CD4-positive, alpha-beta T cell treated with Interleukin-17A for 1 hour (primary cell): ENCODE measurements at places on chromosomes 2 and 18.

DNA sequence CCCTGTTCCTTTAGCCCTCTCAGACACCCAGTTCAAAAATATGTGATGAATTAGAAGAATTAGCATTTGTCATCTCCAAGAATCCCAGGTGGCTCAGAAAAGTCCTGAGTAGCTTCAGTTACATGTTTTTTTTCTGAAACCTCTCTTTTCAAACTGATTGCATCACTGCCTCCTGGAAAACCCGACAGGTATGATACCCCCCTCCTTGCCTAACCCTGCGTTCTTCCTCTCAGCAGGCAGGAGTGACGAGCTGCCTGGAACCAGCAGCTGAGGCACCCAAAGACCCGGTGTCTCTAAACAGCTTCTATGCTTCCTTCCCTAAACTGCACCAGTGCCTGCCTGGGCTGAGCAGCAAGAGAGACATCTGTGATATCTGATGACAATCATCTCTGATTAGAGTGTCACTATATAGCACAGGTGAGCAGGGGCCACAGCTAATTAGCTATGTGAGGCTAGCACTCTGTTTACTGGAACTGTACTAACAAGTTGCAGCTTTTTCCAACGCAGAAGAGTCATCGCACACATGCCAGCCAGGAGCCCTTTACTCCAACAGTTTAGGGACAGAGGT is 376.4 kb upstream of the ATP5MC3 start:
- no peak for DNase-seq

DNA sequence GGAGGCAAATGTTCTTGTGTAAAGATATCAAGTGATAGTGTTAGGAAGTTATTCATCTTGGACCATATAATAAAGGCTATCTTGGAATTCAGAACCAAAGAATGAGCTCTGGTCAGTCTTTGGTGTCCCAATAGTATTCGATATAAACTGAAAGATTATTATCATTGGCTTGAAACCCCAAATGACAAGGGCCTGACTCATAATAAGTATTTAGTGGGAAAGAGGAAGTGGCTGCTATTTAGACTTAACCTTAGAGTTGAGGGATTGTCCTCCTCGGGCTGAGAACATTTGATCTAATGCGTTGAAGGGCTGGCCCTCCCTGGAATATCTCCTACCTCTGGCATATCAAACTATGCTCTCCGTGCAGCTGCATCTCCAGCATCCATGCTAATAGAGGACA is 67.5 kb downstream of the CDH20 start:
- DNase-seq: no peak

- no peak for DNase-seq
Observed at GRCh38 chr2:86633155-86633651, 9.5 kb upstream of the RNF103 start.

- no peak for DNase-seq
Observed at GRCh38 chr2:134406311-134406710, 152.4 kb downstream of the MGAT5 start.

DNA sequence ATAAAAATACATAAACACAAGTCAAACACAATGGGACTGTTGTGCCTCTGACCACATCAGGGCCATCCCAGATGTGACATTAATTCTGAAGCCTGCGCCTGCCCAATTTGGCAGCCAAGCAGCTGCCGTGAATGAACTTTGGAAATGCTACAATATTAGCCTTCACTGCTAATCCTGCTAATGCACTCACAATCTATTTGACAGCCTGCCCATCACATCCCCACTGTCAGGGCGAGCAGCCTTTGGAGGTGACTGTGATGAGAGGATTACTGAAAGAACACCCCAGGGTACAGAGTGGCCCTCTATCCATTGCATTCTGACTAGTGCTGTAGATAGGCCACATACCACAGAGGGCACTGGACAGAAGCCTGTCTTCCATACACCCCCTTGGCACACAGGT is 21.6 kb downstream of the OSR1 start:
- DNase-seq: no peak

DNA sequence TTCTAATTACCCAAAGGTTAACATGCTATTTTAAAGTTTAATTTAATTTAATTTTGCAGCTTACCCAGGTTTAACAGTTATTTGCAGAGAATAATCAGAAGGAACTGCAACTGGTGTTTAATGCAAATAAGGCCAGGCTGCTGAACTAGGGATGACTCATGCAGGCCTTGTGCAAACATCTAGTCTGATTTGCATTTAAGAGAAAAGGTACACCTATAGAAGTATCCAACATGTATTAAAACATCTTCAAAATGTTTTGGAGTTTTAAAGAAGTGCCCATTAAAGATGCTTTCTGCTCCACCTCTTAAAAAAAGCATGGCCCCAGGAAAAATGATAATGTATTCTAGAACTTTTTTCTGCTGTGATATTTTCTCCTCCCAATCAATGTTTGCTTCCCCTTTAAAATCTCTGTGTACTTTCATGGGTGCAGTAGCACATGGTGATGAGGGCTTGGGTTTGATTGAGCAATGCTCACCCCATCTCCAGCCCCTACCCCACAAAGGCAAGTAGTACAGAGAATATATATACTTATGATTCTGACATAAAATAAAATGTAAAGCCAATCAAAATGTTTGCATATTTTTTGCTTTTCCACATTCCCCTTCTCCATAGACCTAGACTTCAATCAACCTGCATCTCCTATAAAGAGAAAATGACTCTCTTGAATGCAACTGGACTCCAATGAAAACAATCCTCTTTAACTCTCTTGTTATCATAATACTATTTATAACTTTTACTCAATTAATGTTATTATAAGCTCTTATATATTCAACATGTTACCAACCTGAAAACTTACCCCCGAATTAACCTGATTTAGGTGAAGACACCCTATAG is 54.1 kb downstream of the ATP8B1 start:
- no peak for DNase-seq

- DNase-seq: no peak
Observed at GRCh38 chr2:226399006-226399405, 400.6 kb downstream of the IRS1 start.

DNA sequence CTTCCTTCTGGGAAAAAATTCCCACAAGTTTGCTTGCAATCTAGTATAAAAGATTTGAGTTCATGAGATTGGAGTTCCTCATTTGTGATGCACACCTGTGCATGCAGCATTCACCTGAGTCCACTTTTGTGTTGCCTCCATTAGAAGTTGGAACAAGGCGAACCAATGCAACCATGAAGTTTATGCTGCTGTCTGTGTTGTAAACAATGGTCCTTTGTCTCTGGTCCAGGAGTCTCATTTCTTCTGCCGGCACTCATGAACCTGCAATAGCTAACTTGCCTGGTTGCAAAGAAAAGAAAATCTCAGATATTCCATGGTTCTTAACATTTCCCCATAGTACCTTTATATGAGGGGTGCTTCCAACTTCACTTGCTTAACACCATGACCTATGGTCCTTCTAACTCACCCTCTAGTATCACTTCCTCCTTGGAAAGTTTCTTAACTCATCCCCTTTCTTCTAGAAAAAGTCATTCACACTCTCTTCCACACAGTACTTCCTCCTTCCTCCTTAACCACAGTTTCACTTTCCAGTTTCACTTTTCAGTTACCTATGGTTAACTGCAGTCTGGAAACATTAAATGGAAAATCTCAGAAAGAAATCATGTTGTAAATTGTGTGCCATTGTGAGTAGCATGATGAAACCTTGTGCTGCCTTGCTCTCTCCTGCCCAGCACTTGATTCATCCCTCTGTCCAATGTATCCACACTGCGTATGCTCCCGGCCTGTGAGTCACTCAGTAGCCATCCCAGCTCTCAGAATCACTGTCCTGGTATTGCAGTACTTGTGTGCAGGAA is 128.8 kb upstream of the TRIB2 start:
- peak; percentile 35 for DNase-seq

DNA sequence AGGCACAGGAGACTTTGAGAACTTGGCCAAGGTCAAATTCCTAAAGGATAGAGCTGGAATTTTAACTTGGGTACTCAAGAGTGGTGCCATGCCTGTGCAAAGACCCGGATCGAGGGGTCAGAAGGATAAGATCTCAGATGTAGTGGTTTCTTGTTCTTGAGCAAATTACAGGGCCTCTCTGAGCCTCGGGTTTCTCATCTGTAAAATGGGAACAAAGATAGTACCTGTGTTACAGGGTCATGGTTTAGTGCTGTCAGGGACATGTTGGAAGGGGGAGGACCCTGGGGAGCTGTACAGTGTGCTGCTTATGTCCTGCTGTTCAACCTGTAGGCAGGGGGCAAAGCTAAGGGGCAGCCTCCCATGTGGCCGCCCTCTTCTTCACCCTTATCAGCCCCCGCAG is 173.5 kb upstream of the HAAO start:
- DNase-seq: no peak

GRCh38 chr2:145753966-145754365 is 1234.0 kb upstream of the ZEB2 start:
- no peak for DNase-seq

GRCh38 chr2:11584525-11585056 is 50.7 kb downstream of the GREB1 start:
- no peak for DNase-seq

DNA sequence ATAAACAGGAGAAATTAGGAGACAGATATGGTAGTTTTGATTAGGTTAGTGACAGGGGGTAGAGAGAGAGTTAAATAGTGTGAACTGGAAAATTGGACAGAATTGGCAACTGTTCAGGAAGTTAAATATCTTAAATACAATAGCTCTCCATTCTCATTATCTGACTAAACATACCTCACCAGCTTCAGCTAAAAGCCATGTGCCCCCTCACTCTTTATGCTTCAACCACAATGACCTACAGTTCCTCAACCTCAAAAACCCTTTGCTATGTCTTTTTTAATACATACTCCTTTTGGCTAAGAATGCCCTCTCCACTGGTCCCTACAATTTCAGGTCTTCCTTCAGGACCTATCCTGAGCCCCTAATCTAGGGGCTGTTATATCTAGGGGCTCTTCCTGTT is 740.2 kb upstream of the ZEB2 start:
- no peak for DNase-seq

DNA sequence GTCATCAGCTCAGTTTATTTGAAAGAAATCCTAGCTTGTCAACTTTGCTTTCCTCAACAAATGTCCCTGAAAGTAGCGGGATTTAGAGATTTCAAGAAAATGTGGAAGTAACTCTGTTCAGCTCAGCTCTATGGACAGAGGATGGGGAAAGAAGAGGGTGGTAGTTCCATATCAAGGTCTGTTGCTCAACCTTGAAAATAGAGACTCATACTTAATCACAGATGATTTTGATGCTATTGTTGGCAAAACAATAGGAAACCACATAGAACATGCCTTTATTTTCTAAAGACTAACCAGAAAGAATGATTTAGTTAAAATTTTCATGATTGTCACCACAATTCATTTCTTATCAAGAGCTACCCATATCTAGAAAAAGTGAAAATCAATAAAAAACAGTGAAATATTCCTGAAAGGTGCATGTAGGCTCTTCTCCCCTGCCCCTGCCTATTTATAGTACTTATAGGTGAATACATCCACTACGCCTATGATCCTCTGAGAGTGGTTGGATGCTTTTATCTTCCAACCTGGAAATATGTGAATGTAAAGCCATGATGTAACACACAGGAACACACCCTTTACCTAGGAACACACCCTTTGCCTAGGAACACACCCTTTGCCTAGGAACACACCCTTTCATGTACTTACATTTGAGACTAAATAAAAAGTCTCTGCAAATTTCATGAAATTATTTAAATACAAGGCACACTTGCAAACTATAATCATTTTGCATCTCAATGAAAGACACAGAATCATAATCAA is 65.8 kb downstream of the ETAA1 start:
- no peak for DNase-seq

DNA sequence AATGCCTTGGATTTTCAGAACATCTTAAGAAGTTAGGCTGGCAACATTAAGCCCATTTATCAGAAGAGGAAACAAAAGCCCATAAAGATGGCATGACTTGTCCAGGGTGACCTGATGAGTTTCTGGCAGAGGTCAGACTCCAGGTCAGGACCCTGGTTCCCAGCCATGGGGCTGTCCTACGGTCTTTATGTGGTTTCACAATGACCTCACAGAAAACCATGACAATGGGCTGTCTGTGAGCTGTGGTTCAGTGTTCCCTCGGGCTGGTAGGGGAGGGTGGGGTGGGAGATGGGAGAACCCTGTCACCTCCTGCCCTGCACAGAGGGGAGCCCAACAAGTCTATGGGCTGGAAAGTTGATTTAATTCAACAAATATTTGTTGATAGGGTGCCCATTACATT is 101.8 kb downstream of the LOXHD1 start:
- DNase-seq: no peak

- DNase-seq: no peak
Observed at GRCh38 chr18:48801728-48802542, 148.8 kb downstream of the SMAD7 start.

- DNase-seq: no peak
Observed at GRCh38 chr18:29512761-29513160, 1335.8 kb upstream of the CDH2 start.

DNA sequence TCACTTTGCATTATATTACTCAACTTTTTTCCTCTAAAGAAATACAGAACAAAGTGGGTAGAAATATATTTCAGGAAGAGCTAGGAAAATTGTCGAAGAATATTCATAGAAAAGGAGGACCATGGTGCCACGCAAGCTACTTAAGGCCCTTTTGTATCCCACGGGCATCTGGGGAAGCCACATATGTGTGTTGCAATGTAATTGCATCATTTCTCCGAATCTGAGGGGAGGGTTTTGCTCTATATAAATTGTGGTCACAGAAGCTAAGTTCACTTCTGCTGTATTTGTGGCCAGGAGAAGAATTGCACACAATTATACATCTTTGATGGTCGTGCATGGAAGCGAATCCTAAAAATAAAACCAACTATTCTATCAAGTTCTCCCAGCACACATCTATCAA is 360.3 kb downstream of the IRS1 start:
- DNase-seq: no peak

DNA sequence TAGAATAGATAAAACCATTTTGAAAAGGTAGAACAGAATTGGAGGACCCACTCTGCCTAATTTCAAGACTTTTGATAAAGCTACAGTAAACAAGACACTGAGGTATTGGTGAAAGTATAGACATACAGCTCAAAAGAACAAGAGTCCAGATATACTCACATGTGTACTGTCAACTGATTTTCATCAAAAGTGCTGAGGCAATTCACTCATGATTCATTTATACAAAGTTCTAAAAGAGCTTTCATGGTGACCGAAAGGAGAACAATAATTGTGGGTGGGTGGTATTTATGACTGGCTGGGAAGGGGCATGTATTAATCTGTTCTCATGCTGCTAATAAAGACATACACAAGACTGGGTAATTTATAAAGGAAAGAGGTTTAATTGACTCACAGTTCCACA is 7.3 kb downstream of the MAP4K3 start:
- DNase-seq: no peak
